ENCODE measurements at places on chromosomes 4 and X.

DNA sequence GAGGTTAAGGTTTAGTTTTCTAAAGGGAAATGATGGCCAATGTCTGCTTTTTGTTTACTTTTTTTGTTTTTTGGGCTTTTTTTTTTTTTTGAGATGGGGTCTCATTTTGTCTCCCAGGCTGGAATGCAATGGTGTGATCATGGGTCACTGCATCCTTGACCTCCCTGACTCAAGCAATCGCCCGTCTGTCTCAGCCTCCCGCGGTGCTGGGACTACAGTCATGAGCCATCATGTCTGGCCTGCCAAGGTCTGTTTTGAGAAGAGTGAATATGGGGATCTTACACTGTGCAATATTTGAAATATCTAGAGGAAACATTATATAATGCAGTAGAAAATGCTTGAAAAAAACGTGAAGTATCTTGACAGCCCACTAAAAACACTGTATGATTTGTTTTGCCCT is 162.5 kb downstream of the GASK1B start:
- DNase-seq: no peak

DNA sequence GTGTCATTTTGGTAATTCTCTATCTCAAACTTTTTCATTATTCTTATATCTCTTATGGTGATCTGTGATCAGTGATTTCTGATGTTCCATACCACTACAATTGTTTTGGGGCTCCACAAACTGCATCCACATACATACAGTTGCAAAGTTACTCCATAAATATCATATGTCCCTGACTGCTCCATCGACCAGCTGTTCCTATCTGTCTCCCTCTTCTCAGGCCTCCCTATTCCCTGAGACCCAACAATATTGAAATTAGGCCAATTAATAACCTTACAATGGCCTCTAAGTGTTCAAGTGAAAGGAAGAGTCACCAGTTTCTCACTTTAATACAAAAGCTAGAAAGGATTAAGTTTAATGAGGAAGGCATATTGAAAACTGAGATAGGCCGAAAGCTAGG is 108.7 kb downstream of the ANAPC10 start:
- DNase-seq: no peak

DNA sequence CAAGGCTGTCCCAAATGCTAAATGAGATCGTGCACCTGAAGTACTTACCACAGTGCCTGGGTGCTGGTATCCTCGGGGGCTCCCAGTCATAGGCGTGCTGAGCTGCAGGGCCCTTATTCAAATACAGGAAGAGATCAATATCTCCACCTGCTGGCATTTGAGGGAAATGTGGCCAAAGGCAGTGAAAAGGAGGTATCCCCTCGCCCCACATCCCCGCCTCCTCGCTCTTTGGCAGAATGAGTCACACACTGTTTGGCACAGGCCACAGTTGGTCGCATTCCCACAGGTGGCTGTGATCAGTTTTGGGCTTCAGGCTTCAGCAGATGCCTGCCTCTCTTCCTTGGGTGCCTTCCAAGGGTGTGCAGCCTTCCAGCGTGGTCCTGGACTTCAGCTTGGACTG is 28.4 kb downstream of the ZNF185 start:
- DNase-seq: peak; percentile 56

DNA sequence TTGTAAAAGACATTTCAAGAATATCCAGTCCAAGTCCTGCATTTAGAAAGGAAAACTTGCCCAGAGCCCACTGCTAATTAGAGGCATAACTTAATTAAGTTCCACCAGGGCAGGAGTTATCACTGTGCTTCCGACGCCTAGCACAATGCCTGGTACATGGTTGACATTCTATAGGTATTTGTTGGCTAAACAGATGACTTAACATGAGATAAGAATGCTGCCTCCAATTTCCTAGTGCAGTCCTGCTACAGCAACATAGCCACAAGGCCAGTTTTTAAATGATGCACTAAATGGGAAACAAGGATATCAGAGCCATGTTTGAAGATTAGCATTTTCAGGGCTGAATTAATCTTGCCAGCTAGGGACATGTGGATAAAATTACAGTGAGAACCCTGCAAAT is 164.1 kb downstream of the RASL11B start:
- no peak for DNase-seq

DNA sequence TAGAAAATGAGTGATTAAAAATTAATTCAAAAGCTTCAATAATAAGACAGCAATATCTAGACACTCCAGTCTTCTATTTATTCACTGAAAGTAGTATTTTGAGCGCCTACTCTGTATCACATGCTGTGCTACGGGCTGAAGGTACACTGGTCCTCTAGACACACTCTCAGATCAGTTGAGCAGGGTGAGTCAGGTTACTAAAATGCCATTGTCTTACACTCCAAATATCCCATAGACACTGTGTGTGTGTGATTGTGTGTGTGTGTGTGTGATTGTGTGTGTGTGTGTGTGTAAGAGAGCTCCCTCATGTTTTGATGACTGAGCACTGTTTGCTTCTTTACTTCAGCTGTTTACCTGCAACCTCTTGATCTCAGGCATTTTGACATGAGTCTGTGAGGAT is 342.8 kb upstream of the BOD1L1 start:
- no peak for DNase-seq

Measured in HFFc6 (cell line).